Upper lobe of left lung (tissue), 6 donors: ENCODE measurements at places on chromosomes 2 and 18. TPM values are rescaled to one million over a fixed set of nuclear protein-coding genes. Genes with fewer than 3 reads are reported as not detected.

GRCh38 chr18:33201509-33201926 lies 239.0 kb downstream of the CCDC178 start:
- DNase-seq, result no peak
- H3K4me3 ChIP-seq, result no peak overlapping the region
- H3K27ac ChIP-seq, result no peak overlapping the region
- no peaks in the 10 kb centered on the region for H3K27me3 ChIP-seq
- H3K36me3 ChIP-seq, result no peaks in the 10 kb centered on the region
- H3K4me1 ChIP-seq, result no peaks in the 10 kb centered on the region

GRCh38 chr2:226756131-226756530 lies 43.5 kb downstream of the IRS1 start:
- no peaks in the 10 kb centered on the region for H3K36me3 ChIP-seq
- no peaks in the 10 kb centered on the region for H3K27me3 ChIP-seq
- H3K4me3 ChIP-seq, result no peak overlapping the region
- H3K27ac ChIP-seq, result peak overlapping the region; percentile 62

GRCh38 chr18:39037925-39038324 lies 1472.3 kb upstream of the CELF4 start:
- no peak overlapping the region for H3K27ac ChIP-seq
- DNase-seq, result no peak
- no peaks in the 10 kb centered on the region for H3K27me3 ChIP-seq
- no peaks in the 10 kb centered on the region for H3K36me3 ChIP-seq
- no peaks in the 10 kb centered on the region for H3K4me1 ChIP-seq
- no peak overlapping the region for H3K4me3 ChIP-seq

- H3K4me1 ChIP-seq, result peaks cover 21% of the 10 kb centered on the region
- H3K4me3 ChIP-seq, result peak overlapping the region; percentile 68
- DNase-seq, result no peak
These were observed 229.4 kb downstream of the HAUS1 start for GRCh38 chr18:46333431-46334135.

The RIT2 gene
- total RNA-seq, result not detected

The CDH7 gene
- not detected for total RNA-seq
